ENCODE measurements at places on chromosomes 3 and 15.

DNA sequence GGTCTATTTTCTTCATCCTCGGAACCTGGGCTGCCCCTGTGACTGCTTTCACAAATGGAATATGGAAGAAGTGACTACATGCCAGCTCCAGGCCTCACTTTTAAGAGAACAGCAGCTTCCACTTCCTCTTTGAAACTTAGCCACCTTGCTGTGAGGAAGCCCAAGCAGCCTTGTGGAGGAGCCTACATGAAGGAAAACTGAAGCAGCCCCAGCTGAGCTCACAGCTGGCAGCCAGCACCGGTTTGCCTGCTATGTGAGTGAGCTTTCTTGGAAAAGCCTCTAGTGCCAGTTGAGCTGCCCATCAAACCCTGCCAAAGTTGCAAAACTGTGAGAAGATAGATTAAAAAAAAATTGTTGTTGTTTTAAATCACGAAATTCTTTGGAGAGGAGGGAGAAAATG, 498.0 kb upstream of the PROK2 start:
- no peak for DNase-seq

DNA sequence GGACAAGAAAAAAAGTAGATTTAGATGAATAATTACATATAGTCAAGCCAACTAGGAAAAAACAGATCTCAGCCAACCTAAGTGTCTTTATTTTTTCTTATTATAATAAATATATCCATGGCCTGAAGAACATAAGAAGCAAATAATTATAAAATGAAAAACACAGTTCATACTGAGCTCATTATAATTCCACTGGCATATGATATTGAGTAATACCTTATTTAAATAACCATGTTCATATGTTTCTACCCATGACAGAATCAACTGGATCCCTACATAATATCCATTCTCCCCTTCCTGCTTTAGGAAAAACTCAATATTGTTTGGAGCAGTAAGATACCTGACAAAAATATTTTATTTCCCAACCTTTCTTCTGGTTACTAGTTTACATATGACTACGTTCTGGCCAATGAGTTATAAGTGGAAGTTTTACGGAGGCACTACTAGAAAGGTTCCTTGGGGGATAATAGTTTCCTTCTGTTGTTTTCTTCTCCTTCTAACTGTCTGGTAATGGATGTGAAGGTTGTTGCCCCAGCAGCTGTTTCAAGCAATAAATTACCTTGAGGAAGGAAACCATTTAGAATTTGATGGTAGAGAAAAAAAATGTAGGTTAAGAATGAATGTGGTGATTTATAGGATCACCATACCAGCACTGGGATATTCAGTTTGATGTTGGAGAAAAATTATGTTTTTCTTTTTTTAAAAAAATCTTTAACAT, 184.1 kb upstream of the MBNL1 start:
- DNase-seq = no peak

- no peak for DNase-seq
Measured at GRCh38 chr3:60707452-60708020, 543.7 kb downstream of the FHIT start.

DNA sequence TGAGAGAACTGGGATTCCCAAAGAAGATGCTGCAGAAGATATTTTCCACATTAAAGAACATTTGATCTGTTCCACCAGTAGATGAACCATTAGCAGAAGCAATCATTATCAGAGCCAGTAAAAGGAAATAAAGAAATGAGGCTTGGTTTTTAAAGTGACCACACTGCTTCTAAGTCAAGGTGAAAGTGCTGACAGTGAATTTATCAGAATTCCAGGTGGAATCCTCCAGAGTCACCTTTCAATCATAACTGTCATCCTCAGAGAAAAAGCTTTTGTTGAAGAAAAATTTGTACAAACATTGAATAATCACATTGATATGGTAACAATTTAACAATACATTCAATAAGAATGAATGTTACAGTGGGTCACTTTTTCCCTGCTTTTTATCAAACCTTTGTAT, 99.8 kb downstream of the GREM1 start:
- no peak for DNase-seq

GRCh38 chr3:136956971-136957370, 812 bp upstream of the IL20RB start:
- no peak for DNase-seq

GRCh38 chr15:61275451-61275850, 46.3 kb upstream of the RORA start:
- DNase-seq = no peak

DNA sequence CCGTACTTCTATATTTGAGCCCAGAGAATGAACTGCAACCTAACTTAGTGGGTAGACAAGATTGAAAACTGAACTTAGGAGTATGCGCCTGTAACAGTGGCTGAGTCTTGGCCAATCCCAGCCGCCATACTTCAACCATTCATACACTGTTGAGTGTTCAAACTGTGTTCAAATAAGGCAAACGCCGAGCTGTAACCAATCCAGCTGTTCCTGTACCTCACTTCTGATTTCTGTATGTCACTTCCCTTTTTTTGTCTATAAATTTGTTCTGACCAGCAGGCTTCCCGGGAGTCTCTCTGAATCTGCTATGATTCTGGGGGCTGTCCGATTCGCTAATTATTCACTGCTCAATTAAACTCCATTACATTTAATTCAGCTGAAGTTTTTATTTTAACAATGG, 58.6 kb upstream of the TPM1 start:
- no peak for DNase-seq

- no peak for DNase-seq
Measured at GRCh38 chr3:141955175-141955574, 78.7 kb downstream of the ATP1B3 start.

- no peak for DNase-seq
Measured at GRCh38 chr3:189974359-189974758, 146.3 kb downstream of the P3H2 start.

DNA sequence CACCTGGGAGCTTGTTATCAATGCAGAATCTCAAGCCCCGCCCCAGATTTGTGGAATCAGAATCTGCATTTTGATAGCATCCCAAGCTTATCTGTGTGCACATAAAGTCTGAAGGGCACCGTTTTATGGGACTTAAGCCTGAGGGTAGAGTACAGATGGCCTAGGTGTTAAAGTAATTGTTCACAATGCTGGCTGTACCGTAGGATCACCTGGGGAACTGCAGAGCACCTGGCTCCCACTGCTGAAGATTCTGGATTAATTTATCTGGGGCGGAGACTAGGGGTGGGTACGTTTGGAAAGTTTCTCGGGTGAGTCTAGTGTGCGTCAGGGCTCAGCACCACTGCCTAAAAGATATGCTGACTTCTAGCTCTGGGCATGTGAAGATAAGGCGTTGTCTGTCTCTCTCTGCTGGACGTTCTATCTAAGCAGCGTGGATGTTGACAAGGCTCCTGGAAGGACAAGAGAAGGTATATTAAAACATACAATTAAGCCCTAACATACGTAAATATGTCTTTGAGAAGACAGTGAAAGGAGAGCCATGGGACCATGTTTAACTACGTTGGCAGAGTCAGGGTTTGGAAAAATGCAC, 63.2 kb upstream of the RASGRP1 start:
- no peak for DNase-seq

DNA sequence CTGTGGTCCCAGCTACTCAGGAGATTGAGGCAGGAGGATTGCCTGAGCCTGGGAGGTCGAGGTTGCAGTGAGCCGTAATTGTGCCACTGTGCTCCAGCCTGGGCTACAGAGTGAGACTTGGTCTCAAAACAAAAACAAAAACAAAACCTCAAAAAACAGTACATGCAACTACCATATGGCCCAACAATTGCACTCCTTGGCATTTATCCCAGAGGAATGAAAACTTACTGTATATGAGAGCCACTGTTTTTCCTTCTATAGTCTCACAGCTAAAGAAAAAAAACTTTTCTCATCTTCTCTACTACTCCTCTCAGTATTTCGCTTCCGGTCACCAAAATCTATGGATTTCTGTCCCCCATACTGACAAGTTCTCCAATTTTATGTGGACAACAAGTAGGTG, 84.3 kb downstream of the FLNB start:
- DNase-seq = no peak

GRCh38 chr3:134034005-134034785, 4.5 kb upstream of the SLCO2A1 start:
- no peak for DNase-seq

GRCh38 chr3:10548992-10549391, 43.6 kb upstream of the ATP2B2 start:
- DNase-seq = no peak

- no peak for DNase-seq
Measured at GRCh38 chr15:63582179-63582578, 15.0 kb upstream of the FBXL22 start.

DNA sequence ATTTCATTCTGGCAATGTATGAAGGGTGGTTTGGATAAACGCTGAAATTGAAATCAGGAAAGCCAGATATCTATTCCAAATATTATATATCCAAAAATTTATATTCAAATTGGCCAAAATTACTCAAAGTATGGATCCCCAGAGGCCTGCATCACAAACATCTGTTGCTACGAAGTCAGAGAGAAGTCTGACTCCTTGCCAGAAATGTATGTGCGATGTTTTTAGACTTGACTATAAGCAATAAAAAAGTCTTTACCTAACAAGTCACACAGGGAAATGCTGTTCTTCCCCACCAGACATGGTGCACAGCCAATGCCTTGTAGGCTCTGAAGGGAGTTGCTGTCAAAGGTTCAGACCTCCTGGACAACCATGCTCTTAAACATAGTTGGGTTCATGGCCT, 533.1 kb downstream of the OTOL1 start:
- DNase-seq = no peak

DNA sequence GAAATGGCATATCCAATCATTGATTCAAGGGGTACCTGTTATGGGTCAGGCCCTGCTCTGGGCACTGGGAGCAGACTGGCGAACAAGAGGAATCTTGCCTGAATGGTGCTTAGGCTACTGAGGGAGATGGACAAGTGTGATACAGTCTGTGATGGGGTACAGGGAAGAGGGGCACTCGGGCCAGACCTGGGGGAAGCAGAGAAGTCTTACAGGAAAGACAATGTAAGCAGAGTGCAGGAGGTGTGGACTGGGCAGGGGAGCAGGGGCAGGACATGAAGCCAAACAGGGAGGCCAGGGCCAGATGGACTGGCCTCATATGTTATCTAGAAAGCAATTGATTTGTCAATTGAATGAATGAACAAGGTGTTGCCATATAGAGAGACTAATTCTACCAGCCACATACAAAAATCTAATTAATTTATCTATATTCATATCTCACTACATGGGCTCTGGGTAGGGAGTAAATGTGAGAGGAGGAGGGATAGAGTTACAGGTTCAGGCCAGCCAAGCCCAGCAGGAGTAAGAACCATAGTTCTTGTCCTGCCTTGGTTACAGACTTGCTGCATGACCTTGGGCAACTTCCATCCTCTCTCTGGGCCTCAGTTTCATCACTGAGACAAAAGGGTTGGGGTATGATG, 3.6 kb upstream of the IGDCC4 start:
- no peak for DNase-seq

- no peak for DNase-seq
Measured at GRCh38 chr3:195540027-195540426, 3.1 kb downstream of the PPP1R2 start.

DNA sequence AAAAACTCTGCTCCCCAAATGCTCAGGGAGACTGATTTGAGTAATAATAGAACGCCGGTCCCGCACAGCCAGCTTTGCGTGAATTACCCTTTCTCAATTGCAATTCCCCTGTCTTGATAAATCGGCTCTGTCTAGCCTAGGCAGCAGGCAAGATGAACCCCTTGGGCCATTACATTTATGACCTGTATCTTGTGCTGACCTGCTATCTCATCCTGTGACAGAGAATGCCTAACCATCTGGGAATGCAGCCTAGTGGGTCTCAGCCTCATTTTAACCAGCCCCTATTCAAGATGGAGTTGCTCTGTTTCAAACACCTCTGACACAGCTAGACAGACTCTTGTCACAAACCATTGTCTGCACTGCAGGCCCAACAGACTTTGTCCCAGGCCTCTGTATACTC, 13.8 kb upstream of the NUP210 start:
- DNase-seq = no peak

- DNase-seq = no peak
Measured at GRCh38 chr3:64059484-64060175, 36.3 kb upstream of the PSMD6 start.

- DNase-seq = no peak
Measured at GRCh38 chr3:107699682-107700081, 176.9 kb downstream of the BBX start.

DNA sequence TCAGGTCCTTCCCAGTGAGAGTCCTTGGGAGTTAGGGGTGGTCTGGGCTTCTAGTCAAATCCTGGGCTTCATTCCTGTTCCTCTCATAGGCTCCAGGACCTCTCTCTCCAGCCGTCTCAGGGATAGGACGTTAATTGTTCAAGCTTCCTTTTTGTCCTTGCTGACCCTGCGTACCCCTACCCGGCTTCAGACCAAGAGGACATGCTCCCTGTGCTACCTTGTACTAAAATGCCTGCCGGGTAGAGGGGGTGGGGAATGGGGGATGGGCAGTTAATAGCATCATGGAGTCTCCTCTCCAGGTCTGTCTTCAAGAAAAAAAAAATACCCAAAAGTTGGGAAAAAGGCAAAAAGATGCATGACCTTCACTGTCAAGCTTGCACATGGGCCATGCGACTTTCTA, 36.5 kb upstream of the GALNT15 start:
- DNase-seq = no peak

- no peak for DNase-seq
Measured at GRCh38 chr15:60661080-60661645, 182.2 kb upstream of the ICE2 start.

DNA sequence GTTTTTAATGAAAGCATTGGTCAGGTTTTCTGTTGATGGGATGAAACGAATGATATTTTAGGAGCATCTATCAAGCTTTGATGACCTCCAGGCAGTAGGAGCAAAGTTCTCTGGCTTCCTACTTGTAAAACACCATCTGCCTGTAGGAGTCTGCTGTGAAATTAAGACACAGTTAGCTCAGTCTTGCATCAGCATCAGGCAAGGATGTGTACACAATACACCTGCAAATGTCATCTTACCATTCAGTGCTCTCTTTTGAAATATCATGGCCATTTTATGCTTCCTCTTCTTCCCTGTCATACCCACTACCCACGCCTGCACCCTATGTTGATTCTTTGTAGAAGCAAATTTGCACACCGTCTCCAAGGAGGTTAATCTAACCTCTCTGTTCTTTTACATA, 38.2 kb downstream of the B3GALNT1 start:
- no peak for DNase-seq

DNA sequence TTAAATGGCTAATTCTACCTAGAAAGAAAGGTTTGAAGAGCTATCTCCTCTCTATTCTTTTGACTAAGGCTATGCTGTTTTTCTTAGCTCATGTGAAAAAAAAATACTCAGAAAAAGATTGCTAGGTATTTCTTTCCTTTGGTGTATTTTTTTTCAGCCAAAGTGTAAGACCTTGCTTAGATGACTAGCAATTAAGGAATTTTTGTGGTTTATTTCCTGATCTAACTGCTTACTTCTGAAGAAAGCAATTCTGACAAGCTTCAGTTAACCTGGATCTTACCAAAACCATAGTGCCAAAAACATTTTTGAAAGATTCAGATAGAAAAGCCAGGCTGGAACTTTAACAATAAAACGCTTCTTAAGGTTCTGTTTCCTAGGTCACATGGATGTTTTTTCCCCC, 315.6 kb downstream of the SOX2 start:
- DNase-seq = no peak

- no peak for DNase-seq
Measured at GRCh38 chr3:41222501-41222900, 23.2 kb downstream of the CTNNB1 start.

Data from activated T-helper 1 cell treated with anti-CD3 and anti-CD28 coated beads, Interleukin-2, amount 50 U/mL, for 16 hours (primary cell).